ENCODE measurements at places on chromosomes 3 and 15.

DNA sequence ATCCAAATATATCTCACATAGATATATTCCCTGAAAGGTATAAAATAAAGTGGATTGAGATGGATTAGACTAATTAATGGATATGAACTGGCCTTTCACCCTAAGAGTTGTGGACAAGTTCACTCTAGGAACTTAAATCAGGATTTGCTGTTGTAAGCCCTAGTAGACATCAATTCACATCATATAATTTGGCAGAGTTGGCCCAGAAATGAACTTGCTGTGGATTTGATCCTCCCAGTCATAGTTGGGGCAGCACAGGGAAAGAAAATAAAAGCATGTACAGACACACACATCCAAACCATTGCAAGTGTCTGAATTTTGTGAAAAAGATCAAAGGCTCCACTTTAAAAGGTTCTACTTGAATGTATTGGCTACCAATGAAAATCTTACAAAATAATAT, 734.7 kb upstream of the NR2F2 start:
- no peak for DNase-seq

DNA sequence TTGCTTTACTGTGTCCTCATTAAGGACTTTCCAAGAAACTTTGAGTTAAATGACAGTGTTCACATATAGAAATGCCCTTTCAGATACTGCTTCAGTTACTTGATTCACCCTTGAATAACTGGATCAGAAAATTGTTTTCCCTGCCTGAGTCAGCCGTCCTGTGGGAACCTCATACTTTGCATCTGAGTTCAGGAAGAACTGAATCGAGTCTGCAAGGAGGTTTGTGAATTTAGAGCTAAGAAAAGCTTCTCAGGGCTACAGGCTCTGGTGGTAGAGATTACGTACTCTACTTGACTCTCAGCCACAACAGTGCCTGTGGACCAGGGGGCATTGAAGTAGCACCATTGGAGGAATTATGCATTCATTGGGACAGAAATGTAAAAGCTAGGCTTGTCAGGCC, 252.4 kb upstream of the C2CD4B start:
- no peak for DNase-seq

- DNase-seq = peak; percentile 88
Observed at GRCh38 chr3:42572278-42572677, 9.5 kb downstream of the SEC22C start.

DNA sequence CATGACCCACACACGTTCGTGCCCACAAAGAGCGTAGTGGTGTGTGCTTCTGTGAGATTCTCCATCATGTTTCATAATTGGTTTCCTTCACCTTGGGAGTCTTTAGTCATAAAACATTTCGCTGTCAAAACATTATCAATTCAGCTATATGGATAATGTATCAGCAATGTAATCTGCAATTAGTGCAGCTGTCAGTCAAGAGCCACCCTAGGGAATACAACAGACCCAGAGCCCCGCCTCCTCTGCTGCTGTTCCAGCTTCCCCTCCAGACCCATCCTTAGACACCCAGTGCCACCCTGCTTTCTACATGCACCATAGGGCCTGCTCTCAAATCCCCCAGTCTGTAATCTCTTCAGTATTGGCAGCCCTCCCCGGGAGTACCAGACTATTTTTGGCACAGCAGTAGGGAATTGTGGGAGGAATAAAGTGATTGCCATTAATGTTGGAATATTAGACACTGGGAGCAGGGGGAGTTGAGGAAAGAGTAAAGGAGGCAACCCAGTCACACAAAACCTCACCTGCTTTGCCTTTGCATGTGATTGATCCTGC, 31.5 kb upstream of the C3orf80 start:
- DNase-seq = no peak

DNA sequence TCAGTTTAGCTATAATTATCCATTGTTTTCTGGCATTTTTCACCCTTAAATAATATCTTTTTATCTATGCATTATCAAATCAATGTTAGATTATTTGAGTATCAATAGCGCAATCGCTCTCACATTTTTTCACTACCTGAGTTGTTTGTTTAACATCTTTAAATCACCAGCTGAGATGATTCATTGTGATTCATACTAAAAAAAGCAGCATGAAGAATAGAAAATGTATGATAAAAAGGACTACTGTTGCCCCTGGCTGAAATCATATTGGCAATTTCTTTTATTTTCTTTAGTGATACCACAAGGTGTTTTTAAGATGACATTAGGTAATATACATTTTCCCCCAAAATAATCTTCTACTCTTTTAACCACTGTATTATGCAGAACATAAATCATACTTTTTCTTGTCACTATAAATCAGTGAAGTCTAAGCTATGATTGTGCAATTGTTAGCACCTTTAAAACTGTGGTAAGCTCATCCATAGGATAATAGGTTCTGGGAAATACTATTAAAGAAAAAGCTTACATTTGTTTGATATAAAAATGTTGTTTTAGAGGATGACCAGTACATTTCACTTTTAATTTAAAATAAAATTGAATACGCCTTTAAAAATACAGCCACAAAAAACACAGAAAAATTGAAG, 889.1 kb downstream of the NAALADL2 start:
- DNase-seq = no peak

- DNase-seq = peak; percentile 68
Observed at GRCh38 chr15:96977886-96978285, 647.4 kb downstream of the NR2F2 start.
